Stimulated activated CD4-positive, alpha-beta T cell treated with anti-CD3 and anti-CD28 coated beads, Interleukin-15, amount 100 ng/mL, for 1 hour (primary cell): ENCODE measurements at places on chromosomes 2 and 18.

DNA sequence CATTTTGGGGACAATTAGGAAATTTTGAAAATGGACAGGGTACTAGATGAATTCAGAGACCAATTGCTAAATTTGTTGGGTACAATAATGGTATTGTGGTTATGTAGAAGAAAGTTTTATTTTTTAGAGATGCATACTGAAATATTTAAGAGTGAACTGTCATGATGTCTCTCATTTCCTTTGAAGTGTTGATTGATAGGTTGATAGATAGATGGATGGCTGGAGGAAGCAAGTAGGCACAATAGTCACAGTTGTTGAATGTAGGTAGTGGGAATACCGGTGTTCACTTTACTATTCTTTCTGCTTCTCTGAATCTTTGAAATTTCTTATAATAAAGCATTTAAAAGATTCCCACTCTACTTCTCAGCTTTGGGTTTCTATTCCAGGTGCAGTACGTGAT lies 151.7 kb upstream of the FOSL2 start:
- DNase-seq = no peak

DNA sequence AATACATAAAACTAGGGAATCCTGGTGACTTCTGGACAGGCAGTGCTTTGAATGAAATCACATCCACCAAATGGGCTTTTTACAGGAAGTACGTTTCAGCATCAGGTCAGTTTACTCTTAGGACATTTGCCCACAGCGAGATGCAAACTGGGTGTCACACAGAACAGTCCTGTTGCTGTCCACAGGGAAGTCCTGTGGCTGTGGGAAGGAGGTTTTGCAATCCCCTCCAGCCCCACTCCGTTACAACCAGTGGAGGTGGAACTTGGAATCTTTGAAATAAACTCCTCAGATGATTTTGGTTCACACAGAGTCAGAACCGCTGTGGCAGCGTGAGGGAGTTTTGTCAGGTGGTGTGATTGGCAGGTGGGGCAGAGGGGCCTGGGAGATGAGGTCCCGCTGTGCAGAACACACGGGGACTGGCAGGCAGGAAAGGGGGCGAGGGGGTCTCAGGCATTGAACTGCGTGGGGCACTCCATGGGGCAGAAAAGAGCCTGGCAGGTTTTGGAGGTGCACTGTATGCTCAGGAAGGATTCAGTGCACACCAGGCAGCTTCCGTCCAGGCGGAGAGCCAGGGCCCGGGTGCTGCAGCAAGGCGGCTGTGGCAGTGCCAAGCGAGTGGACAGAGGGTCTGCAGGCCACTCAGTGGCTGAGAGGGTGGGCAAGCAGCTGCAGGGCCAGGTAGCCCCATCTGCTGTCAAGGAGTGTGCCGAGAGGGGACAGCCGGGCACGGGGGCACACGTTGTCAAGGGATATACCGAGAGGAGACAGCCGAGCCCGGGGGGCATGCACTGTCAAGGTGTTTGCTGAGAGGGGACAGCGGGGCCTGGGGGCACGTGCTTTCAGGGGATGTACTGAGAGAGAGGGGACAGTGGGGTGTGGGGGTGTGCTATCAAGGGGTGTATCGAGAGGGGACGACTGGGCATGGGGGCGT lies 148.7 kb downstream of the LDLRAD4 start:
- no peak for DNase-seq

DNA sequence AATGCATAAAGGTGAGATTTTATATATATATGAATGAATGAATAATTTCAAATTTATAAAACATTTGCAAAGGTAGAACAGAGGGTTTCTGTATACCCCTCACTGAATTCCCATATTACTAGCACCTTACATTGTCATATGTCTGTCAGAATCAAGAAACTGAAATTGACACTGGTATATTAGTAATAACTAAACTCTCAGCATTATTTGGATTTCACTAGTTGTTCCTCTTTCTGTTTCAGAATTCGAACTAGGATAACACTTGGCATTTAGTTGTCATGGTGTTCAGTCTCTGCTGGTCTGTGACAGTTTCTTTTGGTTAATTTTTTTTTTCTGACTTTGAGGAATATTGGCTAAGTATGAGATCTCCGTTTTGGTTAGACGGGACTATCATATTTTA lies 275.9 kb downstream of the DCC start:
- no peak for DNase-seq

DNA sequence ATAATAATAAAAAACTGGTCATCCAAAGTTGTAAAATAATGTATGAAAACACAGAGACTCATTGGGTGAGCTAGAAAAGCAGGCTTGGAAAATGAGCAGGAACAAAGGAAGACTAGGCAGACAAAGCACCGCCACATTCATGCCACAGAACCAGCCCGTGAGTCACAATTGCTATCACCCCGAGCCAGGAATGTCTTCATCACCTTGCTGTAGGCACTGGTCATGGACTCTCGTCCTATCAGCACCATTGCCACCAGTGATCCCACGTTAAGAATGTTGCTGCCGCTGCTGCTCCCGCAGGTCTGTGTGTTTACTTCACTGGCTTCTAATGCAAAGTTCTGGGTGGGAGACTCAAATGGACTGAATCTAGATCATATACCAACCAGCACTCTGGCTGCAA lies 417.9 kb downstream of the PID1 start:
- no peak for DNase-seq

DNA sequence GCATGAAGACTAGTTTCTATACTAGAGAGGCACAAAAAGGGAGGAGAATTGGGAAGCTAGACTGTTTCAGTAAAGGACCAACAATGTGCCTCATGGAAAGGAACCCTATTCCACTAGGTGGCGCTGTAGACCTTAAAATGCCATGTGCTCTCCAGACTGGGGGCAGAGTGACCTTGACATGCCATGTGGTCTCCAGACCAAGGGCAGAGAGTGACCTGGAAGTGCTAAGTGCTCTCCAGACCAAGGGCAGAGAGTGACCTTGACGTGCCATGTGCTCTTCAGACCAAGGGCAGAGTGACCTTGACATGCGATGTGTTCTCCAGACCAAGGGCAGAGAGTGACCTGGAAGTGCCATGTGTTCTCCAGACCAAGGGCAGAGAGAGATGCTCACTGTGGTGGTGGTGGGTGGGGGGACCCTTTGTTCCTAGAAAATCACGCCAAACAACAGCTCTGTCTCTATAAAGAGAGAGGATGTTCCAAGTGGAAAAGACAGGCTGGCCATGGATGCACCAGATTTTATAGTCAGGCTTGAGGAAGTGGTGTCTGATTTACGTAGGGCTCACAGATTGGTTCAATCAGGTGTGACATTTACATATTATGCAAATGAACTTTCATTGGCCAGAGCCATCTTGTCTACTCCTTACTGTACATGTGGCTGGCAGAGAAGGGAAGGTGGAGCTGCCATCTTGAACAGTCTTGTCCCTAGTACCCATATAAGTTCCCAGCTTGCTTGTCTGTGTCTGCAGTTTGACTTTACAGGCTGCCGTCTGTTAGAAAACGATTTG lies 344.0 kb upstream of the DDX18 start:
- DNase-seq = no peak
